ENCODE measurements at places on chromosomes 2 and 18. TPM values are rescaled to one million over a fixed set of nuclear protein-coding genes. Genes with fewer than 3 reads are reported as not detected.

DNA sequence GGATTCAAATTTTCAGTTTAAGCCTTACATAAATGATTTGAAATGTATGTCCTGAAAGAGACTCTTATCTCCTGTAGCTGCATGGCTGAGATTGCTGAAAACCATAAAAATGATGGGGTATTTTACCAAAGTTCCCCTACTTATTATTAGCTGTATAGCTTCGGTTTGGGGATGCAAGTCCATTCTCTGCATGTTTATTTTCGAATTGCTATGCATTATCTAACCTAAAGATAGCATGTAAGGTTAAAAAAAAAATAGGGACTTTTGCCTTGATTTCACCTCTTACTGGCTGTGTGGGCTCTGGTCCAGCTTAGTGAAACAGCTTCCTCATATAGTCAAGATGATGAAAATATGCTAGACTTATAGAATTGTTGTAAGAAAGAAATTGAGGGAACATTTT is 14.0 kb upstream of the ACOXL start:
- no peak for DNase-seq

GRCh38 chr2:223576873-223577272 is 25.3 kb downstream of the SCG2 start:
- DNase-seq = peak; percentile 79

Gene SAG
- not detected for total RNA-seq

DNA sequence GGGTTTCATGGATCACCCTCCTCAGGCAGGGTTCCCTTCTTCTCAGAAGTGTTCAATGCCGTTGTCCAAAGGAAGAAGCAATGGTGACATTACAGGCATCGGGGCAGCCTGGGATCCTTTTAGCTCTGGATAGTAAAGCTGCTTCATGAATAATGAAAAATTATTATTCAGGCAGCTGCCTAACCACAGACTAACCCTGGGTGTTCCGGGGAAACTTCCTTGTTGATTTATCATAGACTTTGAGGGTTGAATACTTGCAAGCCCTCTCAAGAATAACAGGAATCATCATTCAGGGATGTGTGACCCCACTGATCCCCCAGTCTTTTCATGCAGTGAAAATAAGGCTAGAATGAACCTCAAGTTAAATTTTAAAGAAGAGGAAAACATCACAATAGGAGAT is 419.4 kb downstream of the MEIS1 start:
- DNase-seq = no peak

Gene LCLAT1
- 22.1 TPM for total RNA-seq

DNA sequence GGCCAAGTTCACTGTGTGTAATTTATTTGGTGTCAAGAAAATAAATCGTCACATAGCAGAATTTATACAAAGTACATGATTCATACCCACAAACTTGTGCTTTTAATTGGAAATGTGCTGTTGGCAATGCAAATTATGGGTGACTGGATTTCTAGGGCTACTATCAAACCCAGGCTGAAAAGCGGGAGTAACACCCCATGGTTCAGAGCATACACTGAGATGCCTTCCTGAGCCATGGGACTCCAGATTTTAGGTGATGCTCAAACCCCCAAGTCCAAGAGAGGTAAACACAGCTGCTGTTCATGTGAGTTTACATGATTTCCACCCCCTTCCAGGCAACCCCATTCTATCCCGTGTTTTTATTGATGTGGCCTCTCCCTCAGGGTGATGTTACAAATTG is 565.9 kb upstream of the ID2 start:
- no peak for DNase-seq

- DNase-seq = no peak
These were observed 29.4 kb downstream of the KATNAL2 start for GRCh38 chr18:46946656-46947282.

- DNase-seq = no peak
These were observed 69.9 kb downstream of the ZC3H6 start for GRCh38 chr2:112345030-112346027.

Gene ELAC1
- 7.9 TPM for total RNA-seq

Data from MG63 (cell line).